GM23338 (cell line): ENCODE measurements at places on chromosomes 1 and 21. TPM values are rescaled to one million over a fixed set of nuclear protein-coding genes. Genes with fewer than 3 reads are reported as not detected.

GRCh38 chr1:24385160-24385940 is 28.2 kb downstream of the STPG1 start:
- DNase-seq: peak; percentile 84
- no peak overlapping the region for H3K4me3 ChIP-seq
- no peaks in the 10 kb centered on the region for H3K36me3 ChIP-seq
- H3K27ac ChIP-seq: no peak overlapping the region

Gene KCNE2
- 0.28 TPM in 1 of 2 replicates, not detected in the other for total RNA-seq

DNA sequence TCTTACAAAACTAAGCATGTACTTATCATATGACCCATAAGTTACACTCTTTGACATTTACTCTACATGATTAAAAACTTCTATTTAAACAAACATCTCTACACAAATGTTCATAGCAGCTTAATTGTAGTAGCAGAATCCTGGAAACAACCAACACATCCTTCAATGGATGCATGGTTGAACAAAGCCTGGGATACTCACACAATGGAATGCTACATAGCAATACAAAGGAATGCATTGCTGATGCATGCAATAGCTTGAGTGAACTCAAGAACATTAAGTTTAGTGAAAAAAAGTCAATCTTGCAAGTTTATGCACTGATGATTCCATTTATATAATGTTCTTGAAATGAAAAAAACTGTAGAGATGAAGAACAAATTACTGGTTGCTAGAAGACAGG is 686.9 kb downstream of the LRRIQ3 start:
- H3K4me1 ChIP-seq: no peaks in the 10 kb centered on the region
- H3K27me3 ChIP-seq: no peaks in the 10 kb centered on the region
- no peak overlapping the region for H3K4me3 ChIP-seq
- DNase-seq: peak; percentile 30
- H3K36me3 ChIP-seq: no peaks in the 10 kb centered on the region

Gene FCRL1
- not detected in 2 replicates for total RNA-seq

- no peaks in the 10 kb centered on the region for H3K36me3 ChIP-seq
- no peak overlapping the region for H3K4me3 ChIP-seq
- no peak overlapping the region for H3K27ac ChIP-seq
- no peaks in the 10 kb centered on the region for H3K27me3 ChIP-seq
- no peaks in the 10 kb centered on the region for H3K4me1 ChIP-seq
- DNase-seq: peak; percentile 13
Observed at GRCh38 chr1:90104941-90105538, 110.1 kb downstream of the ZNF326 start.

Gene EPB41
- total RNA-seq: 108 and 112 TPM in 2 replicates

- H3K27me3 ChIP-seq: no peaks in the 10 kb centered on the region
- H3K27ac ChIP-seq: no peak overlapping the region
- no peak overlapping the region for H3K4me3 ChIP-seq
- H3K4me1 ChIP-seq: 0 out of 2 replicates have a peak, but pooled peaks cover 4% of the 10 kb centered on the region
- DNase-seq: peak; percentile 85
- no peaks in the 10 kb centered on the region for H3K36me3 ChIP-seq
Observed at GRCh38 chr1:18373882-18374493, 106.7 kb upstream of the KLHDC7A start.

DNA sequence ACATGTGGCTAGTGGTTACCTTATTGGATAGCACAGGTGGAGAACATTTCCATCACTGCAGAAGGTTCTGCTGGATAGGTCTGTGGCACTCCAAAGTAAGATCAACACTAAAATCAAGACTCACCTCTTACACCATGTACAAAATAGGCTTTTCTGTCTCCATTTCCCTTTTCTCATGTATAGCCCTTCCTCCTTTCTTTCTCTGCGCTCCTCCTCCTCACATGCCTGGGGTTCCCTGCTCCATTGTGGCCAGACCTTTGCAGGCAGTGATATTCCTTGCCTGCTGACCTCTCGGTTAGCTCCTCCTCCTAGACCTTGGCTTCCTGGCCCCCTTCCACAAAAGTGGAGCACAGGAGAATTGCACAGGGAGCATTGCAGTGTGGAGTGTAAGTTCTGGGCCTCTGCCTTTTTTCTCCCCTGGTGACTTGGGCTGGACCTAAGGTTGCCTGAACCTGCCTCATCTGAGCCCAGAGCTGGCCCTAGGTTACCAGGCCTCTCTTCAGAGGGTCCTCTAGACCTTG is 33.2 kb upstream of the RBM15 start:
- no peak overlapping the region for H3K4me3 ChIP-seq
- no peak for DNase-seq
- no peaks in the 10 kb centered on the region for H3K27me3 ChIP-seq
- H3K27ac ChIP-seq: no peak overlapping the region
- no peaks in the 10 kb centered on the region for H3K36me3 ChIP-seq

DNA sequence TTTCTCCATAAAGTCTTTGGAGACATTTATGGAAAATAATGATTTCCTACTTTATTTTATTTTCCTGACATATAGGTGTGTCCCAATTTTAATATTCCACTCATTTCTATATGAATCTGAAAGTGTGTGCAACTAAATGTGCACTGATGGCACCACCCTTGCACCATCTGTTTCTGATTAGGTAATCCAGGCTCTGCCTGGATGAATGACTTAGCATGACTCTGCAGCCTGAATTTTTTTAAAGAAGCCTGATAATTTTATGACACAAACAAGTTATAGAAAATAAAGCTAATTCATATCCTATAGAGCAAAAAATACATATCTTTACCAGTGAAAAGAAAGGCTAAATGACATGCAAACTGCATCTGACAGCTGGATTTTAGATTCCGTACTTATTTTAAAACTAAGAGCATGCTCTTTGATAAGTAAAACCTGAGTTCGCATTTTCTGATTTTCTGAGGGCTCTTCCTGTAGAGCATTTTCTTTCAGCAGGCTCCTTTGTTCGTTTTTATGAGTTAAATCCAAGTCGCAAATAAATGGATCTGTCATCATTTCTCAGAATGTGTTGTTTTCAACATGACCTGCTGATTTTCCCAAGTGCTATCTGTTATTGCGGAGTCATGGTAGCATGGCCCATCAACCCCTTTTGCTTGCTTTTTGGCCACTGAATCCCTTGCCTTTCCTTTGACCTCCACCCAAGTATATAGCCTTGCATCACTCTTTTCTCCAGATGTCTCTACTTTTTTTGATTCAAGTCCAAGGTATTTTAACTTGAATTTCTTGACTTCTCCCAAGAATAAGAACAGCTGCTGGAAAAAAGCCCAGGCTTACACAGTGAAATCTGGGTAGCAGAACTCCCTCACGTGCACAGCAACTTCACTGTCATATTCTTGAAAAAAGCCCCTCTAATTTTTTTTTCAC is 52.8 kb upstream of the LYPLAL1 start:
- peak; percentile 4 for DNase-seq
- peaks cover 6% of the 10 kb centered on the region; the same call in 1 of the 2 replicates for H3K4me1 ChIP-seq
- H3K27me3 ChIP-seq: no peaks in the 10 kb centered on the region
- no peak overlapping the region for H3K27ac ChIP-seq
- no peaks in the 10 kb centered on the region for H3K36me3 ChIP-seq

Gene PHTF1
- total RNA-seq: 21.6 and 24.5 TPM in 2 replicates

GRCh38 chr1:151990058-151990855 is 3.4 kb downstream of the S100A10 start:
- peaks cover 16% of the 10 kb centered on the region for H3K27me3 ChIP-seq
- H3K4me1 ChIP-seq: peaks cover 39% of the 10 kb centered on the region
- H3K27ac ChIP-seq: no peak overlapping the region
- DNase-seq: no peak
- H3K4me3 ChIP-seq: no peak overlapping the region

Gene PGLYRP3
- total RNA-seq: not detected in 2 replicates

DNA sequence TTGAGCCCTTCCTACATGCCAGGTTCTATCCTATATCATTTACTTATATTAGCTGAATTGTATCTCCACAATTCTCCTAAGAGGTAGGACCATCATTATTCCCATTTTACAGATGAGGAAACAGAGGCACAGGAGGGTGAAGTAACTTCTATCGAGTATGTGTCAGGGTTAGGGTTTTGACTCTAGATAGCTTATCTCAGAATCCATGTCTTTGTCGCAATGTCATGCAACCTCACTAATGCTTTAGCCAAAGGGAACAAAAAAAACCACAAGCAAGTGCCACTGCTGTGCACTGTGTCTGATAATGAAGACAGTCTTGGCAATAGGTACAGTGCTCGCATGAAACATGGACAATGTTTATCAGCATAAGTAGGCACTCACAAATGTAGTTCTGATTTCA is 95.4 kb upstream of the CLDN14 start:
- H3K27ac ChIP-seq: no peak overlapping the region
- H3K4me1 ChIP-seq: no peaks in the 10 kb centered on the region
- DNase-seq: no peak

GRCh38 chr1:92291372-92291999 is 7.3 kb downstream of the GLMN start:
- DNase-seq: peak; percentile 79
- no peaks in the 10 kb centered on the region for H3K4me1 ChIP-seq
- H3K27me3 ChIP-seq: no peaks in the 10 kb centered on the region

- no peaks in the 10 kb centered on the region for H3K36me3 ChIP-seq
- H3K27me3 ChIP-seq: no peaks in the 10 kb centered on the region
- no peak for DNase-seq
Observed at GRCh38 chr1:216168546-216168945, 254.7 kb downstream of the USH2A start.

DNA sequence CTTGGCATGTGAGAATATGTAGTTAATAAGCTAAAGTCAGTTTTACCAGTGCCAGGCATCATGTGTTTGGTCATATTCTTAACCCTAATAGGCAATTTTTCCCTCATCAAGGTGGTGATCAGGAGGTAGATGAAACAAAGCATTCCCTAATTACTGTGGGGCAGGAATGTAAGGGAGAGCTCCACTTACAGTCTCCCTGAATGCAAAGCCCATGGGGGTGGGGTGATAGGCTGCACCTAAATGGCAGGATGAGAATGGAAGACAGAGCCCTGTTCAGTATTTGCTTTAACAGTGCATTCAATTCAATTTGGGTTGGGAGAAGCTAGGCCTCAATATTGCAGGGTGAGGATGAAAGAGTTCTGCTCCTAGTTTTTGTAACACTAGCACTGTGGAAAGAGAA is 23.4 kb downstream of the ZNF678 start:
- no peaks in the 10 kb centered on the region for H3K27me3 ChIP-seq
- peaks cover 12% of the 10 kb centered on the region for H3K4me1 ChIP-seq
- DNase-seq: peak; percentile 76
- H3K4me3 ChIP-seq: peak overlapping the region; percentile 6; the same call in 1 of the 2 replicates

GRCh38 chr1:151511636-151512215 is 539 bp downstream of the CGN start:
- no peaks in the 10 kb centered on the region for H3K36me3 ChIP-seq
- no peaks in the 10 kb centered on the region for H3K27me3 ChIP-seq
- H3K4me1 ChIP-seq: peaks cover 43% of the 10 kb centered on the region

- no peak overlapping the region for H3K27ac ChIP-seq
- DNase-seq: no peak
- no peaks in the 10 kb centered on the region for H3K27me3 ChIP-seq
- no peak overlapping the region for H3K4me3 ChIP-seq
Observed at GRCh38 chr1:4587721-4588120, 66.7 kb upstream of the AJAP1 start.

DNA sequence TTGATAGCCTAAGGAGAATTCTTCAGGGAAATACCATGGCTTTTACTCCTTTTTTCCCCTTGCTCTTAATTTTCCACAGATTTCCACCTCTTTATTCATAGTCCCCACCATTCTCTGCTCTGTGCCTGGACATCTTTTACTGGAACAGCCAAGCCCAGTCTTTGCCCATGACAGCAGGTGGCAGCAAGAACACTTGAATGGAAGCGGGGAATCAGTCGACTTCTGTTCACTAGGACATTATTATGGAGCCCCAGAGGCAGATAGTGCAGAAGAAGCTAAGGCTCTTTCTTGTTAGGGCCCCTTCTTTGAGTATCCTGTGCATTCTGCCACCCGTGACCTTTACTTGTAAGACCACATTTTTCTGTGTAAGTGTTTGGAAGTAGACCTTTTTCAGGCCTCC is 6.3 kb downstream of the OR14I1 start:
- no peak overlapping the region for H3K27ac ChIP-seq
- peaks cover 12% of the 10 kb centered on the region for H3K36me3 ChIP-seq
- H3K4me1 ChIP-seq: no peaks in the 10 kb centered on the region
- H3K4me3 ChIP-seq: no peak overlapping the region
- DNase-seq: no peak

DNA sequence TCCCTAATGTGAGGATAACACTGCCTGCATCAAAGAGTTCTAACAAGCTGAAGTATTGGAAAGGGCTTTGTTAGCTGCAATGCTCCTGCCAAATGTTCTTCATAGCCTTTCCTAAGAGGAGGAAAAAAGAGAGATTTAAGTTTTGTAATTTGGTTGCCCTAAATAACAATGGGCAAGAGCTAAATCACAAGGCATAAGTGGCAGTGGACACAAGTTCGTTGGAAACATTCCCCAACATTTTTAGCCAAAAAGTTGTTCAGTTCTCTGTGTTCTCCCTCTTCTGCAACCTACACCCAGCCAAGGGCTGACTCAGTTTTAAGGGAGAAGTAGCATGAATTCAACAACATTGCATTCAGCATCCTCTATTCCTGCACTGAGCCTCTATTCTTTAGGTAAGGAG is 2.6 kb upstream of the UQCRHL start:
- H3K27me3 ChIP-seq: no peaks in the 10 kb centered on the region
- H3K4me1 ChIP-seq: no peaks in the 10 kb centered on the region
- no peak for DNase-seq
- H3K27ac ChIP-seq: no peak overlapping the region

Gene TNFRSF1B
- total RNA-seq: 1.8 and 4.1 TPM in 2 replicates

DNA sequence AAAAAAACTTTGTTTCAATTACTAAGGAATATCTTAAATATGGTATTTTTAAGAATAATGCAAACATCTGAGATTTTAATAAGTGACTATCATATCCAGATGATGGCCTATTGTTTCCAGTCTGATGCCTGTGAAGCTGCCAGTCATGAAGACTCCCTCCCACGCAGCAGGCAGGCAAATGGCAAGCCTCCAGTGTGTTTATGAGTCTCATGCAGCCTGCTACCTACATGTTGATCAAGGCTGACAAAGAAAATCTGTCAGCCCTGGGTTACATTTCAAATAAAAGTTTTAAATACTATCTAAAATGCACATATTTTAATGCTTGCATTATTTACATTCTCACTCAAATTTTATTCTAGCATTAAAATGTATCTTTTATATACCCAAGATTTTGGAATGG is 137.6 kb upstream of the RNPC3 start:
- no peak overlapping the region for H3K27ac ChIP-seq
- no peak for DNase-seq
- H3K27me3 ChIP-seq: no peaks in the 10 kb centered on the region
- H3K4me3 ChIP-seq: no peak overlapping the region
- H3K4me1 ChIP-seq: no peaks in the 10 kb centered on the region

- no peak overlapping the region for H3K27ac ChIP-seq
- H3K36me3 ChIP-seq: no peaks in the 10 kb centered on the region
- H3K27me3 ChIP-seq: no peaks in the 10 kb centered on the region
- no peak overlapping the region for H3K4me3 ChIP-seq
- no peaks in the 10 kb centered on the region for H3K4me1 ChIP-seq
Observed at GRCh38 chr1:157517016-157517415, 35.3 kb downstream of the FCRL5 start.

DNA sequence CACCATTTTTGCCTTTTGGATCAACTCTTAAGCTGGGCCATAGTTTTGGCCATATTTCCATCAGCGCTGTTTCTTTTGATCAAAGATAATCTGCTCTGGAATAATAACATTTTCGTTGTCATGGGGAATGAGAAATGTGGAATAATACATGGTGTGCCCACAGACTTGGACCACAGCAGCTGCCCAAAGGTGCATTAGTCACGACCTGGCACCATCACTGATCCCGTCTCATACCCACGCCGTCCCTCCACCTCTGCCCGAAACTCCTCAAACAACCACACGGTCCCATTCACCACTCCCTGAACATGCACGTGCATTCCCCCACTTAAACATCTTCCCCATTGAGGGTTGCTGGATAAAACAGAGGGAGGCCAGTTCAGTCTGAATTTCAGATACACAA is 76.9 kb downstream of the SLC66A1 start:
- peaks cover 12% of the 10 kb centered on the region; the same call in 1 of the 2 replicates for H3K36me3 ChIP-seq
- H3K27me3 ChIP-seq: no peaks in the 10 kb centered on the region
- no peak overlapping the region for H3K4me3 ChIP-seq
- H3K27ac ChIP-seq: no peak overlapping the region

Gene FCMR
- total RNA-seq: not detected in 2 replicates

Gene HFM1
- 3.3 and 5.2 TPM in 2 replicates for total RNA-seq

Gene OVAAL
- not detected in 2 replicates for total RNA-seq

Gene TMPRSS15
- total RNA-seq: not detected in 2 replicates
